ENCODE measurements at places on chromosomes 11 and 22.

DNA sequence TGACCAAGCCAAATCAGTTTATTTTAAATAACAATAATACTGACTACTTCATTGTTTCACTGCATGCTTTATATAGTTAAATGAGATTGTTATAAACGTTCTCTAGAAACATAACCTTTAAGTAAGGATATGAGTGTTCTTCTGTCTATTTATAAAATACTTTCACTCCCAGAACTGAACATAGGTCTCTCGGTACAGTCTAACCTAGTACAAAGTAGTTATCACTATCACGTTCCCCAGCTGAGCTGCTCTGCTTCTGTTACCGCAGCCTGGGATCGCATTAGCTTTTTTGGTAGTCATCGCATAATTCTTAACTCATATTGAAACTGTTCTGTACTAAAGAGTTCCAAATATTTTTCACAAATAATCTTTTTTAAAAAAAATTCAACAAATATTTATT is 143.6 kb downstream of the WNT11 start:
- DNase-seq: no peak

DNA sequence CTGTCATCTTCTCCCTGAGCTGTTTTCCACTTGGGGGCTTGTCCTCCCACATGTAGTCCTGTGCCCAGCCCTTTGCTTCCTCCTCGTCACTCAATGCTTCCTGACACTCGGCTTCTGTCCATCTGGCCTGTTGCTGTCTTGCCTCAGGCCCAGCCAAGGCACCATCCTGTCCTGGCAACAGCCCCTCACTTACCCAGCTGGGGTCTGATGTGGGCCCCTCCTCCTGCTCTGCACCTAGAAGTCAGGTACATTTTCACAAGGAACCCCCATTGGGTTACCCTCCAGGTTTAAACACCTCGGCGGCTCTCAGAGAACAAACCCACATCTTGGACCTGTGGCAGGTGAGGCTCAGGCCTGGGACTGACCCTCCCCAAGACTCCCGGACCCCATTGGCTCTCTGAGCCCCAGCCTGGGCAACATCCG is 784.8 kb downstream of the TBC1D22A start:
- no peak for DNase-seq

DNA sequence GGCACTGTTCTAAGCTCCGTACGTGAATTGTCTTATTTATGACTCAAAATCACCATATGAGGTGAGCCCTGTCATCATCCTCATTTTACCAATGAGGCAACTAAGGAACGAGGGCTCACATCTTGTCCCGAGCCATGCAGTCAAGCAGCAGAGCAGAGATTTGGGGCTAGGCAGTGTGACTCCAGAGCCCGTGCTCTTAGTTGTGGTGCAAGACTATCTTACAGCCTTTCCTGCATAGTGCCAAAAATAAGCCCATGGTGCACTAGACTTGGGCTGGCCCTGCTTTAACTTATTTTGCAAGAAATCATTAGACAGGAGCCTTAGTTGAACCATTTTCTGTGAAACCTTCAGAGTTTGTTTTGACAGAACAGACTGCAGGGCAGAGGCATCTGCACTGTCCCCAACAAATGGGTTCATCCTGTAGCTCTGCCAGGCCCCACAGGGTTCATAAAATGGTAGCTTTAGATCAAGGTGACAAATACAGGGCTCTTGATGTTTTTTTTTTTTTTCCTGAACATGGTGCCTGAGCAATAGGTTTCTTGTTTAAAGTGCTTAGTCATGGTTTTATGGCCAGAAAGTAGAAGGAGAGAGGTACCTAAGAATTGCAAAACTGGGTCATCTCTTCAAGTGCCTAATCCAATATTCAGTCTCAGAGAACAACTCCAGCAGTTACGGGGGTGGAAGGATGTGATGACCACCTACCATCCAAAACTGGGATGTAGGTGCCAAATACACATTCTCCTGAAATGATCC is 56.6 kb downstream of the BMAL1 start:
- no peak for DNase-seq

- no peak for DNase-seq
These were observed 24.6 kb upstream of the YWHAH start for GRCh38 chr22:31919730-31920129.

DNA sequence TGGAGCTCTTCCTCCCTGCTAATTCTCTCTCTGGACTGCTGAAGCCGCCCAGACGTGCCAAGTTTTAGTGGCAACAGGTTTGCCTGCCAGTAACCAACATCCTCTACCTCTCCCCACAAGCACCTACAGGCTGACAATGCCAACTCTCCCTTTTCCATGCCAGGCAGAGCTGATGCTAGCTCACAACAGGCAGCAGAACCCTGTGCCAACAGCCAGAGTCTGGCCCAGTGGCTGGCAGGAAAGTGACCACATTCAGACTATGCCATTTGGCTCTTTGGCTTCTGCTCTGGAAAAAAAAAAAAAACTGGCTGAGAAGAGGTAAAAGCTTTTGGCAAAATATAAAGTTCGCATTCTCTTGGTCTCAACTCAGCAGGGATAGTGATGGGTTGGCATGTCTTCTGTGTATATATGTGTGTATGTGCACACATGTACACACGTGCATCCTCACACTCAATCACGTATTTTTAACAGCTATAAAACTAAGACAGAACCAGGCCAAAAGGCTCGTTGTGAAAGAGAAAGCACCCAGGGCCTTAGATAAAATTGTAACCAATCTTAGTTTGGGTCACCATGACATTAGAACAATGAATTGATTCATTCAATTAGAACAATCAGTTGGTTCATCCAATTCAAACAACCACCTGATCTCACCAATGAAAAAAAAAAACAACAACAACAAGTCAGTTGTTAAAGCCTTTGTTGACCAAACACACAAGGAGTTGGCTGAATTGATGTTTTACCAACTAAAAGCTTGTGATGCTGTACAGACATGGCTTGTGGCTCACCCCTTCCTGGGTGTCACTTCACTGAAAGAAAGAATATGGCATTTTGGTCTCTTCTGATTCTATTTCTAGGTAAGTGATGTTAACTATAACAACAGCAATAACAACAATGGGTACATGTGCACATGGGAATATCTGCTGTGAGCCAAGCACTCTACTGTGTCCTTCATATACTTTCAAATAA is 48.6 kb downstream of the TRIM29 start:
- DNase-seq: no peak

- no peak for DNase-seq
These were observed 24.5 kb upstream of the GNB1L start for GRCh38 chr22:19879246-19879570.

DNA sequence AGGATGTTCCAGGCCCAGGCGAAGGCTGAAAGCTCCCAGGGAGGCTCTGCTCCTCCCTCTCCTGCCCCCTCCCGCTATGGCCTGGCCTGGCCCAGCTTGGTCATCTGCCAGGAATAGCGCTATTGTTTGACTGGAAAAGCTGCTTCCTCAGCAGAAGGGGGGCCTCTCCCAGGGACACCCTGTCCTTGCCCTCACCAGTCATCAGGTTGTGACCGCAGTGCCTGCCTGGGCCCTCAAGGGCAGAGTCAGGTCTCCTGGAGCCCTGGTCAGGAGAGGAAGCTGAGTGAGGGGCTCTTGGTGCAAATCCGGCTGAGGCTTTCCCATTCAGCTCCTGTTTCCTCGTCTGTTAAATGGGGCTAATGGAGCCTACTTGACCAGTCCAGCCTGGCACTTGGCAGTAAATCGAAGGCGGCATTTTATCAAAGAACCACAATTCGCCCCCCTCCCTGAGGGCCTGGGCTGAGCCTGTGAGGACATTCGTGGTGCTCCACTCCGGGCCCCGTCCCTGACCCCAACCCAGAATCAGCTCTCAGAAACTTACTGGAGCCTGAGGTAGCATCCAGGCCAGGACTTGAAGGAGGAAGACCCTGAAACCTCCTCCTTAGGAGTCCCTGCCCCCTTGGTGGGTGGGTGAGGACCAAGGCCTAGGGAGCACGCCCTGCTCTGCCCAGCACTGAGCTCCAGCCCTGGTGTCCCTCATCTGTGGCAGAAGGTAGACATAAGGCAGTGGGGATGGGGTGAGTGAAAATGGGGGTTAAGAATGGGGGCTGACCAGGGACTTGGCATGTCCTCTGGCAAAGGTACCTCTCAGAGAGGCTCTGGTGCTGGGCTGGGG is 2.0 kb upstream of the CASTOR1 start:
- peak; percentile 30 for DNase-seq

Measured in mesendoderm (in vitro differentiated cells).